ENCODE measurements at places on chromosomes 11 and 22.

GRCh38 chr11:117946842-117947526, 17.8 kb upstream of the TMPRSS13 start:
- peak; percentile 74 for DNase-seq

GRCh38 chr11:35554491-35555437, 29.3 kb upstream of the PAMR1 start:
- DNase-seq: no peak

DNA sequence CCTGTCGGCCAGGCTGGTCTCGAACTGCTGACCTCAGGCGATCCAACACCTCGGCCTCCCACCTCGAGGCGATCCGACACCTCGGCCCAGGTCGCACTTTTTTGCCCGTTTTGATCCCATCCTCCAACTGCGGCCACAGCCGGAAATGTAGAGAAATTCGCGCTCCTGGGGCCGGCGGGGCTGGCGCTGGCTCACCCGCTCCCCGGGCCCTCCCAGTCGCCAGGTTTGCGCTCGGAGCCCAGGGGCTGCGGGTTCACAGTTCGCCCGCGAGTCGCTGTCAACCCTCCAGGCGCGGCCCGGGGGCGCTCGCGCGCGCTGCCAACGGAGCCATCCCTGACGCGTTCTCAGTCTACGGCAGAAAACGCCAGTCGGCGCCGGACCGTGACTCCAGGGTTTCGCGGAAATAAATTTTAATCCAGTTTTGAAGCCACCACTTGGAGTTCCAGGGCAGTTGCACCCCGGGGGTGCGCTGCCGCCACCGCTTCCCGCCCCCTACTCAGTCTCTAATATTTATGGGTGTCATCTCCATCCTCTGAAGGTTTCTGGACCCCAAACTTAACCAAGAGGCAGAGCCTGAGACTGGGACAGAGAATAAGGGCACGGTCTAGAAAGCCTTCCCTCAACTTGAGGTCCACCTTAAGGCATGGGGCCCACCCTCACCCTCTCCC, 1.5 kb upstream of the KLHDC7B start:
- DNase-seq: no peak

DNA sequence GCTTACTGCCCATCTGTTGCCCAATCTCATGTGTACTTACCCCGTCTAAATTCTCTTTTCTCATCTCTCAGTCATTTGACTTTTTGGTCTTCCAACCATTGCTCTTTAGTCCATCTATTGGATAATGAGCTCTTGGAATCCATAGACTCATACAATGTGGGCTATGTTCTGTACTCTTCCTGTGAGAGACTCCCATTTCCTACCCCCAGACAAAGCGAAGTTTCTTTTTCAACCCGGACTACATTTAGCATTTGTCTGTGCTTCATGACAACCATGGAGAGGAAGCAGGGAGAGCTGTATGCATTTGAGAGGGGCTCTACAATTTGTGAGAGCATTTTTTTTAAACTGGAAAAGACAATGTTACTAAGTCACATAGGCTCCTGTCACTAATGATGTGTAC, 4.0 kb upstream of the ARHGAP42 start:
- DNase-seq: no peak

DNA sequence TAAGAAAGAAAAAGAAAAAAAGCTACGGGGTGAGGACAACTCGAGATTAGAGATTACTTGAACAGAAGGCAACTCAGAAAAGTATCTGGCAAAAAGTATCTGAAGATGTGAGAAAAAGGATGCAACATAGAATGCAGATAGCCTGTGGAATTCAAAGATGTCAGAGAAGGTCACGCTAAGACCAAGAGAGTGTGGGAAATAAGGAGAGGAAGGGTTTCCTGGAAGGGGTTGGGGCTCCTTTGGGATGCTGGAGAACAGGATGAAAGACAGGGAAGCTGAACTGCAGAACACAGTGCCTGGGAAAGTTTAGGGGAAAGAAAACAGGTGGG, 1.2 kb downstream of the GUCY1A2 start:
- no peak for DNase-seq

DNA sequence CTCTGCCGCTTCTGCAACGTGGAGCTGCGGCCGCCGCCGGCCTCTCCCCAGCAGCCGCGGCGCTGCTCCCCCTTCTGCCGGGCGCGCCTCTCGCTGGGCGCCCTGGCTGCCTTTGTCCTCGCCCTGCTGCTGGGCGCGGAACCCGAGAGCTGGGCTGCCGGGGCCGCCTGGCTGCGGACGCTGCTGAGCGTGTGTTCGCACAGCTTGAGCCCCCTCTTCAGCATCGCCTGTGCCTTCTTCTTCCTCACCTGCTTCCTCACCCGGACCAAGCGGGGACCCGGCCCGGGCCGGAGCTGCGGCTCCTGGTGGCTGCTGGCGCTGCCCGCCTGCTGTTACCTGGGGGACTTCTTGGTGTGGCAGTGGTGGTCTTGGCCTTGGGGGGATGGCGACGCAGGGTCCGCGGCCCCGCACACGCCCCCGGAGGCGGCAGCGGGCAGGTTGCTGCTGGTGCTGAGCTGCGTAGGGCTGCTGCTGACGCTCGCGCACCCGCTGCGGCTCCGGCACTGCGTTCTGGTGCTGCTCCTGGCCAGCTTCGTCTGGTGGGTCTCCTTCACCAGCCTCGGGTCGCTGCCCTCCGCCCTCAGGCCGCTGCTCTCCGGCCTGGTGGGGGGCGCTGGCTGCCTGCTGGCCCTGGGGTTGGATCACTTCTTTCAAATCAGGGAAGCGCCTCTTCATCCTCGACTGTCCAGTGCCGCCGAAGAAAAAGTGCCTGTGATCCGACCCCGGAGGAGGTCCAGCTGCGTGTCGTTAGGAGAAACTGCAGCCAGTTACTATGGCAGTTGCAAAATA, 816 bp downstream of the PDE3B start:
- peak; percentile 28 for DNase-seq

- no peak for DNase-seq
Observed at GRCh38 chr11:77322506-77322905, 21.0 kb upstream of the GDPD4 start.

- no peak for DNase-seq
Observed at GRCh38 chr11:2262301-2263070, 7.9 kb downstream of the ASCL2 start.

GRCh38 chr11:36469881-36470802, 39.9 kb downstream of the TRAF6 start:
- DNase-seq: no peak

GRCh38 chr11:21636561-21636960, 556.3 kb upstream of the ANO5 start:
- DNase-seq: no peak

DNA sequence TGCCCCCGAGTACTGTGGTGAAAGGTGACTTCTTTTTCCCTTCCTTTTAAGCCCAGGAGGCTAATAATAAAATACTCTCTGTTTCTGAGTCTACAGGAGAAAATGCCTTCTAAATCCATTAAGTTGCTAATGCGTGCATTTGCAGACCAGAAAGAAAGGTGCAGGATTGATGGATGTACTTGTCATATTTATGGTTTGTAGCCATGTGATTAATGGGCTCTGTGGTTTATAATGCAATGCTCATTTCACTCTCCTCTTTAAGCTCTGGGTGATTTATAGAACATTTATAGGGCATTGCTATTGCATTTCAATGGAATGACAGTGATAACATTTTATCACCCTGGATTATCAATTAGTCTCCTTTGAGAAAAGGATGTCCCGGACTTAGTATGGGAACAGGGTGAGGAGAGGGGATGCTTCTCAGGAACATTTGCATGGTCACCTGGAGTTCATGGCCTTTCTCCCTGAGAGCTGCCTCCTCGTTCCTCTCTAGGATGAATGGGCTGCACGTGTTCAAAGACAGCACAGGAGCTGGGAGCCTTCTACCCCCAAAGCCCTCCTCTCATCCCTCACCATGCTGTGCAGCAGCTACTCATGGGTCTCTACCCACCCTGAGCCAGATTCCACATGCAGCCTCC, 82.8 kb upstream of the HMGXB4 start:
- DNase-seq: no peak

Data from GDM1 (cell line).